ENCODE measurements at places on chromosomes 12 and 14.

DNA sequence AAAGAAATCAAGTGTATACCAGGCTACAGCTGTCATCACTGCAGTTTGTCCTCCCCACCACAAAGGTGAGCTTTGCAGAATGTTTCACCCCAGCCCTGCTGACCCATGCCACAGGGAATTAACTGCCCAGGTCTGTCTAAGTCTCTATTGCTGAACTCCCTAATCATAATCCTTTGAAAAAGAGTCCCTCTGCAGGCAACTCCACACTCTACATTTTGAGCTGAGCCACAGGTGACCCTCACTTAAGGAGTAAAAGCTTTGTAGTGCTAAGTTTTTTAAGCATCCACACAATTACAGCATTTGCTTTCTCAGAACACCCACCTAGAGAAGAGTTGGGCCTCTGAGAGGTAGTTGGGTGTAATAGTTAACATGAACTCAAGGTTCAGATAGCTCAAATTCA lies 90.0 kb downstream of the C12orf50 start:
- no peak for DNase-seq

DNA sequence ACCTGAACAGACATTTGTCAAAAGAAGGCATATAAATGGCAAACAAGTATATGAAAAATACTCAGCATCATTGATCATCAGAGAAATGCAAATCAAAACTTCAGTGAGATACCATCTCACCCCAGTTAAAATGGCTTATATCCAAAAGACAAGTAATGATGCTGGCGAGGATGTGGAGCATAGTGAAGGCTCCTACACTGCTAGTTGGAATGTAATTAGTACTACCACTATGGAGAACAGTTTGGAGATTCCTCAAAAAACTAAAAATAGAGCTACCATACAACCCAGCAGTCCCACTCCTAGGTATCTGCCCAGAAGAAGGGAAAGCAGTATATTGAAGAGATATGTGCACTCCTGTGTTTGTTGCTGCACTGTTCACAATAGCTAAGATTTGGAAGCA lies 146.1 kb downstream of the TGFB3 start:
- DNase-seq: no peak

DNA sequence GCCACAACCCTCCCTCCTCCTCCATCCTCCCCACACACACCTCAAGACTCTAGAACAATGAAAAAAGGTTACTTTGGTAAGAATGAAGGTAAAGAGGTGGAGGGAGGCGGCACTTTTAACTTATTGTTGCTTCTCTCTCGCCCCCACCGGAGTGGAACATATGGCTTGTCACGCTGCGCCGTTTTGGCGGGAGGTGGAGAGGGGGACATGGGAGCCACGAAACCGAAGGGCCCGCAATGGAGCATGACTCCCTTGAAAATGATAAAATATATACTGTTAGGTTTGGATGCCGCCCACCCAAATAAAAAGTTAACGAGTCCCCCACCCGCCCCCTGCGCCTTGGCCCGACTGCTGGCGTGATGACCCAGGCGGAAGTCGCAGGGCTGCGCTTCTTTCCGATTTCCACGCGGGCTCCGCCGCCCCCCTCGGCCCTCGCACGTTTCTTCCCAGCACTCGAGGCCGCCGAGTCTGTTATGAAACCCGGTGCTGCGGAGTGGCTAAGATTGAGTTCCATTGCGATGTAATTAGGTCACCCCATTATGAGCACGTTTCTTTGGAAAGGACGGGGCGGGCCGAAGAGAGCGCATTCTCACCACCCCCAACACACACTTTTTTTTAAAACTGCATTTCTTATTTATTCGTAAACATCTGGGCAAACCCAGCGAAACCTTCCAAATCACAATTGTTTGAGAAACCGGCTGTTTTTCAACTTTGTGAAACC lies 1.4 kb upstream of the ZFP36L1 start:
- peak; percentile 95 for DNase-seq

DNA sequence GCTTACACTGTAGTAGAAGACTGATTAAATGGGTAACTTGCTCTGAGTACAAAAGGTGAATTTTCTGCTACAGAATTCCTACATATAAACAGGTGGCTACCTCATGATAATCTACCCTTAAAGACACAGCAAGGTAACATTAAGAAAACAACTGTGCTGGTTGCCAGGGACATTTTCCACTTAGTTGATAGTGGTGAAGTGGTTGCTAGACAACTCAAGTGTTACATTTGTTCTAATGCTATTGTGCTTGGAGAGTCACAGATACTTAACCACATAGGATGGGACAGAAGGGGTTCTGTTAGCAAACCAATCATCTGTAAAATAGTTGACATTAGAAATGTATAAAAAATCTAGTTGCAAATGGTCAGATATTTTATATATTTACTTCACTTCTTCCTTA lies 870.3 kb upstream of the SEL1L start:
- no peak for DNase-seq

DNA sequence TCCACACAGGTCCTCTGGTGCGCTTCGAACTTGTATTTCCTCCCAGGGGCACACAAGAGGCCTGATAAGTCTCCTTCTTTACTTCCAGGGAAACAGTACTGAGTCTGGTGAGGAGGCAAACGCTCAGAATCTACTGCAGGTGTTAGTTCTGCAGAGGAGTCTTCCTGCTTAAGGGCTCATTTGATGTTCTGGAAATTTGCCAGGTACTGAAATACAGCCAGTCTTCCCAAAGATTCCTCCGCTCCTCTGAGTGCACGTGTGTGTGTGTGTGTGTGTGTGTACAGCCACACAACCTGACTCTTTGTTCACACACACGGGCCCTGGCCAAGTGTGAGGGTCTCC lies 92.0 kb downstream of the FBXL14 start:
- DNase-seq: no peak

GRCh38 chr14:81113176-81113575 lies 107.6 kb downstream of the GTF2A1 start:
- no peak for DNase-seq

GRCh38 chr12:84550518-84550917 lies 362.1 kb downstream of the SLC6A15 start:
- DNase-seq: no peak

DNA sequence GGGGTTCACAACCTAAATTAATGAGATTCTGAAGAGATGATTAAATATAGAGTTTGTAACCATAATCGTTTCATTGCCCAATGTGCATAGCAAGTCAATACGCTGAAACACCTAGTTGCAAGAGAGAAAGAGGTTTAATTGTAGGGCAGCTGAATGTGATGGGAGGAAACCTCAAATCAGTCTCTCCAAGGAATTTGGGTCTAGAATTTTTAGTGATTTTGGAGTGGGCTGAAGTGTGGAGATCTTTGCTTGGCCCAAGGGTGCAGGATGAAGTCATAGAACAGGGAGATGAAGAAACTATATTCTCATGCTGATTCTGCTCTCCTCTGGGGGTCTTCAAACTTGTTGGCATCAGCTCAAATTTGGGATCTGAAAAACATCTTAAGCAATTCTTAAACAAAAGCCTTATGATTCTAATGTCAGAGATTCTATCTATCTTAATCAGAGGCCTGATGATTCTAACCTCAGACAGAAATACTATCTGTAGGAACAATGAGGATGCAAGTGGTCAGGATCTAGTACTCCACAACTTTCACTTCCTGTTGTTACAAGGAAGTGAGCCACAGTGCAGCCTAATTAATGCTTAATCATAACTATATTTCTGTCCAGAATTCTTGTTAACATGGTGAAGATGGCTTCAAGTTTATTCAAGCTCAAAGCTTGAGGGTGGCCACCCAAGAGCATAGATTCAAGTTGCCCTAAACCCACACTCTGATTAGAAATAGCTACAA lies 80.2 kb upstream of the FUT8 start:
- DNase-seq: no peak

DNA sequence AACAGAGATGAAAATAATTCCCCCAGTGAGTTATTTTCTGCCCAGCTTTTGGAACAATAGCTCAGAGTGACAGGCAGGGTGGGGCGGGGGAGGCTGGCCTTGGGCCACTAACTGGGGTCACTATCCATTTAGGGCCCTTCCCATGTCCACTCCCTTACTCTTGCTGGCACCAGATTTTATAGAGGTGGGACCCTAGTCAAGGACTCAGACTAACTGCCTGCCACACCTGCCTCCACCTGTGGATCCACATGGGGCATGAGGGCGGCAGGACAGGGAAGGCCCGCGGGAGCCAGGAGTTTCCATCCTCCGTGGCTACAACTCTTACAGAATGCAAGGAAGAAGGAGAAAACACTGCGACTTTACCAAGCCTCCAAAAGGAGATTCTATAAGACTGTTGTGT lies 10.1 kb downstream of the VDR start:
- no peak for DNase-seq

DNA sequence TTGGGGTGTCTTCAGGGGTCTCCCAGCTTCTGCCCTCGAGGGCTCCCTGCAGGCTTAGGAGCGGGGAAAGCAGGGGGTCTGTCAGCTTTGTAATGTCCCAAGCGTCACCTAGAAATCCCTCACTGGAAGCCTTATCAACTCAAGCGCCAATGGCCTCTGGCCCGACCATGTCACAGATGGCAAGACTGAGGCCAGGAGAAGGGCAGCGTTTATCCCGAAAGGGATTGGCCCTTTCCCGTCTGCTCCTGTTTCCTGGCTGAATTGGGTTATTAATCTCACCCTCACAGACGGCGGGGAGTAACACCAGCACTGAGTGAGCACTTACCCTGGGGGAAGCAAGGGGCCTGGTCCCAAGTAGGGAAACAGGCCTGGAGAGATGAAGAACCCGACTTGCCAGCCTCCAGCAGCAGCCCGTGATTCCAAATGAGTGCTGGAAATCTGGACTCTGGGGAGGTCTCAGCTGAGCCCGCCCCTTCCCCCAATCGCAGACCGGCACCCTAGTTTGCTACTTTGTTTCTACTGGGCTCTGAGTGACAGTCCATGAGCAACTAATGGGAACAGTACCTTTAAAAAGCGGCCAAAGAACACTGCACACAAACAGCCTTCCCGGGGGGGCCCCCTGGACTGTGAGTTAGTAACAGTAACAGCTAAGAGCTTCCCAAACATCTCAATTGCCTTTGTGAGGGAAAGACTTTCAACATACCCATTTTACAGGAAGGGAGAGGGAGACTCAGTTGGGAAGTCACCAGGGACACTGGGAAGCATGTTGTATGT lies 2.1 kb upstream of the NCOR2 start:
- no peak for DNase-seq

- DNase-seq: peak; percentile 59
Observed at GRCh38 chr12:107884769-107885694, 110.5 kb downstream of the ASCL4 start.

DNA sequence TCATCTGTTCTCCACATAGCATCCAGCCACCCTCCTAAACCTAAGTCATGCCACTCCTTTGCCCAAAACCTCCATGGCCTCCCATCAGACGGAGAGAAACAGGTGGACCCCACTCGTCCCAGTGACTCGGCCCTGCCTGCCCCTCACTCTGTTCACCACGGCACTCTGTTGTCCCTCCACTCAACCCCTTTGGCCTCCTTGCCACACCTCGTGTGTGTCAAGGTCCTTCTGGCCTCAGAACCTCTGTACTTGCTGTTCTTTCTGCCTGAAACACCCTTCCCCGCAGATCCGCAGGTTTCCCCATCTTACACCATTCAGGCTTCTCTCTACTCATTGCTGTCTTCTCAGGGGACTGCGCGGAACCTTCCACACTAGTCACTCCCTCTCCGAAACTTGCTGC lies 24.5 kb upstream of the ACTN1 start:
- no peak for DNase-seq

DNA sequence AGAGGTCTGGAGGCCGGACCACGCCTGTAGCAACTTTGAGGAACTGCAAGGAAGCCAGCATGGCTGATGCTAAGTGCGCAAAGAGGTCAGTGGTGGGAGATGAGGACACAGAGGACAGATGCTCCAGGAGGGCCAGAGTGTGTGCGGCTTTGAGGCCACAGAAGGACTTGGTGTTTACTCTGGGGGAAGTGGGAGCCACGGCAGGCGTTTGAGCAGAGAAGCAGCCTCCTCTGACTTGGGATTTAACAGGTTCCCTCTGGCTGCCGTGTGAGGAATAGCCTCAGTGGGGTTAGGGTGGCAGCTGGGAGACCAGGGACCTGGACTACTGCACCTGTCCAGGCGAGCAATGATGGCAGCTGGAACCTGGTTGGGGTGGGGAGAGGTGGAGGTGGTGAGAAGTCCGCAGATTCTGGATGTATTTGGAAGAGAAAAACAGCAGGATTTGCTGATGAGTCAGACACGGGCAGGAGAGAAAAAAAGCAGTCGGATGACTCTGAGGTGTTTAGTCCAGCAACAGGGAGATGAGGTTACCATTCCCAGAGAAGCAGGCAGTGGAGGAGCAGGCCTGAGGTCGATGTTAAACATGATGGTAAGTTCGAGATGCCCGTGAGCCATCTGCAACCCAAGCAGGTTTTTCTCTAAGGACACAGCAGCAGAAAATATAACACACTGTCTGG lies 143.5 kb downstream of the SCARB1 start:
- DNase-seq: peak; percentile 44

DNA sequence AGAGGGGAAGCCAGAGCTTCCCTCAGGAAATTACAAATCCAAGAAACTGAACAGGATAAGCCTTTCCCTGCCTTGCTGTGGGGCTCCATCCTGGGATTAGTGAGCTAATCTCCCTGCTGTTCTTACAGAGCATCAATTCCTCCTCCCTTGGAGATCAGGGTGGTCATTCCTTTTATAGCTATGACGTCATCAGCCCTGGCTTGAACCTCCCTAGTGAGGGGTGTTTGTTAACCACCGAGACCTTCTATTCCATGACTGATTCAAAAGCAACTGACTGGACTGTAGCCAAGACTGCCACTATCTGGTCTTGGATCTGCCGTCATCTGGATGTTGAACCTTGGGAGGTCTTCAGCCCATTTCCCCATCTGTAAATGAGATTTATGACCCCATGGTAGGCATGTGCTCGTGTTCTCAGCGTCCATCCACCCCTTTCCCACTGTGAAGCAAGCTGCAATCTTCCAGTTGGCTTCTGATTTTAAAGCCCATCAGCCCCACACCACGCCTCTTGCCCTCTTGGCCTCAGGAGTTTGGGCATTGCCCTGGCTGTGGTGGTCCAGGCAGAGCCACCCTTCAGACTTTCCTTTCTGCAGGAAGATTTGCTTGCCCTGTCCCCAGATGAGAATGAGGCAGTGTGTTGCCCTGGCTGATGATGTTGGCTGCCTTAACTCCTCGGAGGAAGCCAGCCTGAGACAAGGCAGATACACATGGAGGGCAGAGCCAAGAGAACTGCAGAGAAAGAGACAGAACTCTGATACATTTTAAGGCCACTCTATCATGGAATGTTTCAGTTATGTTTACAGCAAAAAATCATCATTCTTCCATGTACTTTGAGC lies 59.6 kb upstream of the ACTN1 start:
- no peak for DNase-seq

DNA sequence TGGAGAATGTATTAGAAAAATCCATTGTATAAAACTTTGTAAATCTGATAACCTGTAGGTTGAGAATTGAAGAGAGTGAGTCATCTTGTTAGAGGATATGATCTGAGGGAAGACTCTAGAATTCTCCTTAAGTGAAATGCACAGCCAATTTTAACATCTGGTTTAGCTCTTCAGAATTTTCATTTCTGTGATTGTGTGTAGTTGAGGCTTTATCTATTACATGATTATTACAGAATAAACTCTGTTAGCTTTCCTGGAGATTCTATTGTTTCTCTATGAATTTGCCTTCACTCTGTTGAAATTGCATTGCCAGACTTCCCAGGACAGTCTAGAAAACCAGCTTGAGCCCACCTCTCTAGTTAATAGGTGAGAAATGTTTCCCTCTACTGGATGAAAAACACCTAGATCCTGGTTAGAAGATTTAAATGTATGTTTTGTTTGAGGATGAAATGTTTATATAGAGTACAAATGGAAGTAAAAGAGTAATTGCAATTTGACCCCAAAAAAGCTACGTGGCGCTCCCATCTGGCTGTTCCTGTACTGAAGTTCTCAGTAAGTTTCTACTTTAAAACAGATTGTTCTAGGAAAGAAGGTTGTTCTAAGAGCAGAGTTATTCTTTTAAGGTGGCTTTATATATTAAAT lies 2.9 kb downstream of the NUDT4 start:
- no peak for DNase-seq

All from SW480 (cell line).